ENCODE measurements at places on chromosomes 1 and 21. TPM values are rescaled to one million over a fixed set of nuclear protein-coding genes. Genes with fewer than 3 reads are reported as not detected.

Gene DMRTA2
- 0.16 TPM for polyA plus RNA-seq

Gene OR6N1
- polyA plus RNA-seq = not detected

- DNase-seq = no peak
Measured at GRCh38 chr1:17296086-17296485, 11.9 kb upstream of the PADI4 start.

GRCh38 chr1:168913711-168914463, 184.9 kb upstream of the DPT start:
- no peak for DNase-seq

DNA sequence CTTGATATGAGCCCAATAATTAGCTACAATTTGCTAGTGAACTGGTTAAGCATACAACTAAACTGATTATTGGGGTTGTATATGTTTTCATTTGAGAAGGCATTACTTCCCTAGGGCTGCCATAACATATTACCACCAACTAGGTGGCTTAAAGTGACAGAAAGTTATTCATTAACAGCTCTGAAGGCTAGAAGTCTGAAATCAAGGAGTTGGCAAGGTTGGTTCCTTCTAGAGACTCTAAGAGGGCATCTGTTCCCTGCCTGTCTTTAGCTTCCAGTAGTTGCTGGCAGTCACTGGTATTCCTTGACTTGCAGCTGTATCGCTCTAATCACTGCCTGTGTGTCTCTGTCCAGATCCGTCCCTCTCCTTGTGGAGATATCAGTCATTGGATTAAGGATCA, 86.3 kb downstream of the LHX9 start:
- DNase-seq = no peak

DNA sequence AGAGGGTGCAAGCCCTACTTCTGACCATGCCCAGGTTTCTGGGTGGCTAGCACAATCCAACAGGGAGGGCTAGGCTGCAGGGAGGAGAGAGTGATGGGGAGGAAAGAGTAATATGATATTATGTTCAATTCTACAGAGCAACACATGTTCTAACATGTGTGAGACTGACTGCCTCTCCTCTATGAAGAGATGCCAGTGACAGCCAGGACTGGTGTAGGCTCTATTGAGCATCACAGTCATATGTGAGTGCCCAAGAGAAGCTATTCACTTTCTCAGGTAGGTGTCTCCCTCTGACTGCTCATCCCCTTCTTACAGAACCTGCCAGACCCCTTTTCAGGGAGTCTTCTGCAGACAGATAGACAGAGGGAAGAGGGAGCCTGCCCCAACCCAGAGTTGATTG, 446.1 kb downstream of the SIPA1L2 start:
- DNase-seq = no peak

DNA sequence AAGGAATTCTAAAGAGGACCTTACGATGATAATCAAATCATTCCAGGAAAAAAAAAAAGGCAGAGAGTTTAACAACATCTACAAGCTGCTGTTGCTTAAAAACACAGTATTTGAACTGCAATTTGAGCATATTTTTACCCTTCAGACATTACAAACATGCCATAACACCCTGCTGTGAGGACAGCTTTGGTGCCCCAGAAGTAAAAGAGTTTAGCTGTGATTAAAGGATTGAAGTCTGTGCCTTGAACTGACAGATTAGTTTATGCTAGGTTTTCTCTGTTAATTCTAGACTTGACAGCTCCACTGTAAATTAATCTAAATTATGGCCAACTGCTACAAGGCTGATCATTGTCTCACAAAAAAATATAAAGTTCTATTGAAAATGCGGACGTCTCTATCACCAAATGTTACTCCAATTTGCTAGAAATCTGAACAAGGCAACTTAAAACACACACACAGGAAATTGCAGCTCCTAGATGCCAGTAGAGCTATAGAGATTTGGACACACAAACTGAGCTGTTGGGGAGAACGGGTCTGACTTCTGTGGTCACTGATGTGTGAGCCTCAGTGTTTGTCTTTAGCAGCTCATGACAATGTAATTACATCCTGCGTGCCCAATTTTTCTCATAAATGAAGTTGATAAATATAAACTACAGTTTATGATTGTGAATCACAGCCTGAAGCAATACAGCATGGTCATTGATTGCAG, 217.9 kb downstream of the NTNG1 start:
- DNase-seq = no peak

DNA sequence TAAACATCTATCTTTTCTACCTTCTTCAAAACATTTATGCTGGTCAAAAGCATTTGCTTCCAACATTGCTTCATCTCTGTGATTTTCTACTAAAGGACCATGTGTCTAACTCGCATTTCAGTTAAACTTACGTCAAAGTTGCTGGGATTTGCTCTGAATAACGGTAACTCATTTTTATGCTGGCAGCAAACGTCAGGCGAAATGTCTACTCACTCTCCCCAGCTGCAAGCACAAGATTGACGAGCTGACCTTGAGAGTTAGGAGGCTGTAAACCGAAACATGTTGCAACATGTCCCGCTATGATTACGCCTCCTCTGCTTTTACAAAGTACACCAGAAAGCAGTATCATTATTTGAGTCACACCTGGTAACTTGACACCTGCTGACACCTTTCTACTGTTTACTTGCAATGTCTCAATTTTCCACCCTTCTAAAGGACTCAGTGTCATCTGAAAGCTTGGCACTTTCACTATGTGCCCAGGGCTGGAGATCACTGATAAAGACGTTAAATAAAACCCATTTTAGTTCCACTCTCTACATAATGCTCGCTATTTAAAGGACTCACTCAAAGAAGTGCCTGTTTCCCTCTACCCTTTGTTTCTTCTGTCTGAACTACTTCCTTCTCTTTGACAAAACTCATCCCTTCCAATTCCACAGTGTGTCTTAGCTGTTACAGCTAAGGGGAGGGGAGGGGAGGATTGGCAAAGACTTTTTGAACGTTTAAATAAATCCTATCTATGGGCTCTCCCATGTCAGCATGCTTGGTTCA, 111.9 kb downstream of the PTPN14 start:
- DNase-seq = no peak
